ENCODE measurements at places on chromosomes 13 and 19.

- DNase-seq = no peak
Observed at GRCh38 chr13:79392882-79393563, 13.0 kb downstream of the RBM26 start.

DNA sequence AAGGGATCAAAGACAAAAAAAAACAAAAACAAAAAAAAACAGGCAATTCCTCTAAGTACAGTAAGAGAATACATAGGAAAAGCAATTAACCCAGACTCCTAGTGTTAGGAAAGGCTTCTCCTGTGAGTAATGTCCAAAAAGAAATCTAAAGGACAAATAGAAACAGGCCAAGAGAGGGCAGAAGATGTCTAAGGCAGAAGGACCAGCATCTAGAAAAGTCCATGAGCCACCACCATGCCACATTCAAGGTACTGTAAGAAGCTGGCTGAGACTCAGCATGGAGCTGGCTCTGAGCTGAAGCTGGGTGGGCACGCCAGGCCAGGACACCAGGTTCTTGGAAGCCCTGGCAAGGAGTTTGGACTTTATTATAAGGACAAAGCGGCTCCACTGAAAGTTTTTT is 118.1 kb upstream of the FRY start:
- no peak for DNase-seq

DNA sequence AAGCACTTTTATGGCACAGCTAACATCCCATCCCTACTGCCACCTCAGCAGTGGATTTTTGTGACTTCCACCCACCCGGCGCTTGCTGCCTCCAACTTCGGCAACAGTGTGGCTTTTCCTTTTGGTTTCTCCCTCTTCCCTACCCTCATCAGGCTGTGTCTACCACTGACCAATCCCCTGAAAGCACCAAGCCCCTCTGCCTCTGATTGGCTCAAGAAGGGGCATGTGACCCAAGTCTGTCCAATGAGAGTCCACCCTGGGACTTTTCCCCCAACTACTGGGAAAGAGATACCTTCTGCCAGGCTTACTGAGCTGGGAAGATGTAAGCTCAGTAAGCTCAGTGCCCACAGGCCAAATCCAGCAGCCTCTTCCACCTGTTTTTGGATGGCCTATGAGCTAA is 5.8 kb downstream of the SMIM7 start:
- DNase-seq = no peak

- no peak for DNase-seq
Observed at GRCh38 chr19:45146251-45146650, 14.5 kb downstream of the NKPD1 start.

DNA sequence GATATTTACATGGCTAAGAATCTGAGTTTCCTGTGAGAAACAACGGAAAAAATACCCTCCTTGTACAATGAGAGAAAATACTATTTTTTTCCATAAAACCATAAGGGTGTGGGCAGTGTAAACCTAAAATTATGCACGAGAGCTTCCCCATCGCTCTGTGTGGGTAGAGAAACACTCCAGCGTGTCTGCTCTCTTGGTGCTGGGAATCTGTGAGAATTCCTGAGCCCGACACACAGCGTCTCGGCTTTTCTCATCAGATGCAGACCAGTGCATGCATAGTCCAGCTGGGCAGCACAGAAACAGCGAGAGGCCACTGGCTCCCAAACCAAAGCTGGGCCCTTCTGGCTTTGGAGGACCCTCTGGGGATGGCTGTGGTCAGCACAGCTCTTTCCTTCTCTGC is 12.0 kb downstream of the PLPP2 start:
- DNase-seq = no peak

DNA sequence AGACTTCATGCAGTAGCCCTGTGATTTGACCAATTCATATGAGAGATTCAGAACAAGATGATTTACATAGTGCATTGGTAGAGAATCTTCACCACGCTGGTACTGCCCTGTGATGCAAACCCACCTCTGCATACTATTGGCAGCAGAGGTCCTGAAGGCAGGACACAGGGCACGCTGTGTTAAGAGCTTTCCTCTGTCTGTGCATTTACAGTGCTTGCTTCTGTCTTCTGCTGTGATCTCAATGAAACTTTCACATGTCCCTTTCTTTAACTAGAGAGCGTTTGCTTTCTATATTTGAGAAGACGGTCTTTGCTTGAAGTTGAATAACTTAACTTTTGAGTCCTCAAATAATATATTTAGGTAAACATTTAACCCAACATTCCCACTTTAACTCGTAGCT is 219.0 kb upstream of the SPRY2 start:
- DNase-seq = no peak

DNA sequence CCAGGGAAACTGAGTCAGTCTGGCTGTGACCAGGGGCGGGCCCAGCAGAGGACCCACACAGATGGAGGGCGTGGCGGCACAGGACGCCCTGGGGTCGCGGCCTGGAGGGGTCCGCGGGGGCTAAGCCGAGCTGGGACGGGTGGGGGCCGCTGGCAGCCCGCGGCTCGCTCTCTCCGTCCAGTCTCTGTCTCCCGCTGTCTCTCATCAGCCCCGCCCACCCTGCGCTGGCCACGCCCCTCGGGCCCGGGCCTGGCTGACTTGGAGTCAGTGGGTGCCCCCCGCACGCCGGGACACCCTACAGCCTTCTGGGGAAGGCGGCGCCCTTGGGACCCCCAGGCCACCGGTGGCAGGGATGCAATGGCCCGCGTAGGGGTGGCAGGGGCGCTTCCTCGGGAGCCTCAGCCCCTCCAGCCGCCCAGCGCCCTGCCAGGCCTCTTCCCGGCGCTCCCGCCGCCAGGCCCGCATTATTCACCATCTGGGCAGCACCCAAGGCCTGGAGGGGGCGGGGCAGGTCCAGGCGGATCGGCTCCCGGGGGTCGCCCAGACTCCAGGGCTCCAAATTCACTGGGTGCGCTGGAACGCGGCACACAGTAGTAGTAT is at the start of gene TBXA2R:
TBXA2R (minus strand) TSS at position 186 of the 600 bp plus-strand sequence. CDS start 6,241 bp downstream, outside the sequence.
- DNase-seq = peak; percentile 52

Data from T1000 (cell line).